Lower leg skin (tissue), 4 donors: ENCODE measurements at places on chromosomes 11 and 22.
A peak's percentile ranks its signal among the peaks of the same experiment; 100 is the strongest.

DNA sequence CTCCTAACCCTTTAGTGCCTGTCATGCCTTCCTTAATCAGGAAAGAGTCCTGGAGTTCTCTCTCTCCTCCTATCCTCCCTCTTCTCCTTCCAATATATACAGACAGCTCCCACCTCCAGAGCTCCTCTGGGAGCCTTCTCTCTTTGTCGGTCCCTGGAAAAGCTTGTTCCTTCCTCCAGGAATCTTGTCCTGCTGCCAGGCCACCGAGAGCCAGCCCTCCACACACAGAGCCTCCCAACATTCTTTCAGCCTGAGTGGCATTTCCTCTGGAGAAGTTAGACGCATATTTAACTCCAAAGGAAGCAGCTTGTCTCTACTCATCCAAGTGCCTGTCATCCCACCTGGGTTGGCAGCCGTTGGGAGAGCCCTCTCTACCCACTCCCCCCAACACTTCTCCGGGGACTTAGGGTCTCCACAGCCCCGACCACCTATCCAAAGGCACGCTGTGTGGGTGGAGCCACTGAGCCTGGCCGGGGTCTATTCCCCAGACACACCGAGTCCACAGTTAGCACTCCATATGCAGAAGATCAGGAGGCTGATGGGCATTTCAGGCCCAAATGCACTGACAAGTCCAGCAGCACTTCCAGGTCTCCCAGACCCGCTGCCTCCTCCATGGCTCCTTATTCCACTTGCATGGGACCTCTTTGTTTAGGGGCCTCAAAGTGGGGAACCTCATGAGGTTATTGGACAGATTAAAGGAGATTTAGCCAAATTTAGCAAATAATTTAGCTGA lies 31.1 kb downstream of the DKK3 start:
- peak; percentile 94 for DNase-seq

DNA sequence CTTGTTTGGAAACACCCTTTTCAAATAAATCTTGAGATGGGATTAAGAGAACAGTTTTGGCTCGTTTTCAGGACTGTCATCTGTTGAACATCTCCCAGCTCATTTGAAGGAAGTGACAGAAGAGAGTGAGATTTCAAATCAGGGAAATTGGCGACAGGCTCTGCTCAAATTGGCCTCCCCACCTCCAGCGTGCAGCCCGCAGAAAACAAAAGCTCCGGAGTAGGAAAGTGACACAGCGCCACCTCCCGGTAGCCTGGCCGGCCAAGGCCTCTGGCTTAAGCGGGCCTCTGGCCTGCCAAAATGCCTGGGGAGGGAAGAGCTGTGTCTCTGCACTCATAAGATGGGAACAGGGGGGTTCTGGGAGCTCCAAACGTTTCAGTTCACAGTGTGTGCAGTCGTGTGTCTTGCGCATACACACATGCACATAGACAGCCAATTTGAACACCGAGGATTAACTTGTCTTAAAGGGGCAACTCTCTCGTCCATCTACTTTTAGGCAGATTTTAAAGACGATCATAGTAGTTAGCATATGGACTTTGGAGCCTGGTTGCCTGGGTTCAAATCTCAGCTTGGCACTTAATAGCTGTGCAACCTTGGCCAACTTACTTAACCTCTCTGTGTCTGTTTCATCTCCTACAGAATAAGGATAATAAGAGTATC lies 132.7 kb upstream of the RCN1 start:
- peak; percentile 30 for DNase-seq

- peak; percentile 34 for DNase-seq
These were observed 45.1 kb upstream of the CHST1 start for GRCh38 chr11:45710561-45710960.

DNA sequence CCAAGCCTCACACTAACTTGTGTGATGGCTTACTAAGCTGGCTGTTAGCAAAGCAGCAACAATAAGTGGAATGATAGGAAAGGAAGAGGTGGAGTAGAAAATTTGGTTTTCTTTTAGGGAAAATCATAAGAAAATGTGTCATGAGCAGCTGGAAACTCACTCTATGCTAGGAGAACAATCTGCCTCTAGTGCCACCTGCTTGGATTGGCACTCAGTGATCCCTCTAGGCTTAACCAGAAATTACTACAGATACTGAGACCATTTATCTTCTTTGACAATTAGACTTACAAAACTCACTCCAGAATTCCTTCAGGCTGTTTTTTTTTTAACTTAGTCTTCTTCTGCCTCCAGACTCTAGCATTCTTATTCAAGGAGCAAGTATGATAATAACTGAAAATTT lies 117.3 kb downstream of the CD44 start:
- DNase-seq: no peak

GRCh38 chr11:69361048-69361447 lies 67.1 kb downstream of the MYEOV start:
- DNase-seq: peak; percentile 0

DNA sequence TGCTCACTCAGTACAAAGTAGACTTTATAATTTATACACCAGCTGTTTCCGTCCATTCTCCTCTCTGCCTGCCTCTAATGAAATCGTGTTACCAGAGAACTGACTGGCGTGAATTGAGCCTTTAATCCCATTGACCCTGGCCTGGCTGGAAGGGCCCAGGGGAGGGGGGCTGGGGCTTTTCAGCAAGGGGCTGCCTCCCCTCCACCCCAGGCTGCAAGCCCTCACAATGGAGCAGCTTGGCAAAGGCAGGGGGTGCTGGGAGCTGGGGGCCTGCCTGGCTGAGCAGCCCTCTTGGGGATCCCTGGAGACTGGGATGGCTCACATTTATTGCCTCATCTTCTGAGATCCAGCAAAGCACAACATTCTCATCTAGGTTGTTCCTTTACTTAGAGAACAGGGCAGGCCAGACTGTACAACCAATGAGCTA lies 25.8 kb upstream of the LMO1 start:
- peak; percentile 9 for DNase-seq

DNA sequence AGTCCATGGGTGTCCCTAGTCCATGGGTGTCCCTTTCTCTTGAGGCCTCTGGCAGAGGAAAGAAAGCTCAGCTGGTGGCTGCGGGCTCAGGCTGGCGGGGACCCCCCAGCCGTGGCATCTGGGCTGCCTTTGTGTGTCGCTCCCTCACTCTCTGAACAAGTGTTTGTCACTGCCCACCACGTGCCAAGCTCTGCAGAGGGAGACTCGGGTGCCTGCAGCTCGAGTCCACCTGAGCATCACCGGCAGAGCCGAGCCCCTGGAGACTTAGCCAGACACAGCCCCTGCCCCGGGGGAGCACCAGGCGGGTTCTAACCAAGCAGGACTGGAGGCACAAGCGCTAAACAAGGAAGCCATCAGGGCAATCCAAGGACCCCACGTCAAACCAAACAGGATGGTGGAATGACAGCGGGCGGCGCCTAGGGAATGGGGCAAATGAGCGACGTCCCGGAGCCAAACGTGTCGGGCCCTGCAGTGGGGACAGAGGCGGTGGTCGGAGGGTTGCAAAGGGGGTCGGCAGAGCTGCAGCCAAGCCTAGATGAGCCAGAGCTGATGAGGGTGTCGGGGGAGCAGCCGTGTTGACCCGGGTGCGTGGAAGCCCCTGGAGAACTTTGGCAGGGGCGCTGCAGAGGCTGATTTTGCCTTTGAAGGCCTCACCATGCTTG lies 2.1 kb upstream of the GRAMD4 start:
- DNase-seq: no peak
